ENCODE measurements at places on chromosomes 11 and 22.

- no peak for DNase-seq
Measured at GRCh38 chr11:118319337-118319707, 14.8 kb downstream of the CD3E start.

- no peak for DNase-seq
Measured at GRCh38 chr22:25558341-25558740, 6.1 kb upstream of the GRK3 start.

DNA sequence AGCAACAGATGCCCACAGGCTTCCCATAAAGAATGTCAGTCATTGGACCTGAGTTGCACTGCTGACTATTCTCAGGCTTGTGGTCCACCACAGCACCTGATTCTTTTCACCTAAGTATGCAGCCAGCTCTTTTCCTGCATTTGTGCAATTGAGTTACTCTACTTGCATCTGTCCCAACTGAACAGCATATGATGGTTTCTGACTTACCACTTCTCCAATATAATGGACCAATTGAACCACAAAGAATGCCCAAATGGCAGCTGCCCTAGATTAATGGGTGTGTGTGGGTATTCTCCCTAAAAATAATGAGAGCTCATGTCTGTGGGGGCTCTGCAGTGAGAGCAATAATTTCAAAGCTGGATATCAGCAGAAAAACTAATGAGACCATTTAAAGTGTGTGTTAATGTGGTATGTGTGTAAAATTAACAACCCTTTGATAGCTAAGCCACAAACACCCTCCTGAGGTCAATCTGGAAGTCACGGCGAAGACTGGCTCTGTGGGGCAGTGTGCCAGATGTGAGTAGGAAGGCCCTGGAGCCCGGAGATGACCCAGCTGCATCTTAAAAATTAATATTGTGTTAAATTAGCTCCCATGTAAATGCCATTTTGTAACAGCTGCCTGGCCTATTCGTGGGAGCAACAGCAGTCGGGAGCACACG, 43.8 kb downstream of the SC5D start:
- no peak for DNase-seq

- DNase-seq = no peak
Measured at GRCh38 chr11:130872513-130872912, 43.8 kb downstream of the SNX19 start.
